Dorsolateral prefrontal cortex (tissue), 122 donors: ENCODE measurements at places on chromosomes 1 and 21. TPM values are rescaled to one million over a fixed set of nuclear protein-coding genes. Genes with fewer than 3 reads are reported as not detected.

DNA sequence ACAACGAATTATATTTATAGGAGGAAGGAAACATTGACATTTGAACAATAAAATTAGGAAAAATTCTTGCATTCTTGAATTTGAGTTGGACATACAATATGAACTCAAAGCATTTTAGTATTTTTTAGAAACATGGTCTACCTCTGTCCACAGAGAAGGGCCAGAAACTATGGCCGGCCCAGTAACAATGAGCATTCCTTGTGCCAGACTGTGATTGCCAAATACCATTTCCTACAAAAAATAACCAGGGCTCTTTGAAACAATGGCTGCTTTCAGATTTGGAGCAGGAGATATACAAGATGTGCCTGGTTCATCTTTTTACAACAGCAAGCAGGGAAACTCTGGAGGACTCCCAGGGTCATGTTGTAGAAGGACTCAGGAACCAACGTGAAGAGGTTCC lies 38.4 kb downstream of the NOS1AP start:
- DNase-seq = no peak

DNA sequence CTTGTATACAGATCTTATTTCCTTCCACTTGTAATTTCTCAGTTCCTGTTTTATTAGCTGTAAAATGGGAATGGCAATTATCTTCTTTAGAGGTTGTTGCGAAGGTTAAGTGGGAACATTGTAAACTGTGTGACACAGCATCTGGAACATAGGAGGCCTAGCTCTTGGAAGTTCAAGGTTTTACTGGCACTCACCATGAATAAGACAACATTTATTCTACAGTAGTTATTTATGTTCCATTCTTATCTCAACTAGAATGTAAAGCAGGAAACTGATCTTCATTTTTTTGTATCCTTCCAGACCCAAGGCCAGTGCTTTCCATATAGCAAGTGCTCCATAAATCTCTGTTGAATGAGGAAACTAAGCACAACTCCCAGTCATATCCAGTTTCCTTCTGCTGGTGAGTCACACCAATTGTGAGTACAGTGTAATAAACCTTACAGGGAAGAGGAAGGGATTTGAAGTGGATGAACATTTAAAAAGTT lies 1.4 kb downstream of the BCL10 start:
- no peak for DNase-seq

DNA sequence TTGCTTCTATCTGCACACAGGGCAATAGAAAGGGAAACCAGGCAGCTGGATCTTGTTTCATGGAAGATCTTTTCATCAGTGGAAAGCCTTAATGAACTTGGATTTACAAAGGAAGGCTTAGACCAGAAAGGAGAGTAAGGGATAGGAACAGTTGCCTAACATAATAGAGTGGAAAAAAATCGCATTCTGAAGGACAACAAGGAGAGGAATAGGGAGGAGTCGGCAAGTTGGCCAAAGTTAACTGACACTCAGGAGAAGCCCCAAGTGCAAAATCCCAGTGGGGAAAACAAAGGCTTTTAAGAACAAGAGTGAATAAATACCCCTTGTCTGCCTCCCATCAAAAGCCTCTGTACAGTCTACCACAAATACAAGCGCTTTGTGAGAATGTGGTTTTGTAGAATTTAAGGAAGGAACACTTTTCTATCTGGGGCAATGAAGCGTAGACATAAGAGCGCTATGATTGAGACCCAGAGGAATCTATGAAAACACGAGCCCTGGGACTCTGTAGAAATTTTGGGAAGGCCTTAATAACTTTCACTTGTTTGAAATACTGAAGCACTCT lies 74.1 kb downstream of the ZNF648 start:
- no peak for DNase-seq

- DNase-seq = no peak
These were observed 83.9 kb downstream of the PCBP3 start for GRCh38 chr21:45727390-45727789.

DNA sequence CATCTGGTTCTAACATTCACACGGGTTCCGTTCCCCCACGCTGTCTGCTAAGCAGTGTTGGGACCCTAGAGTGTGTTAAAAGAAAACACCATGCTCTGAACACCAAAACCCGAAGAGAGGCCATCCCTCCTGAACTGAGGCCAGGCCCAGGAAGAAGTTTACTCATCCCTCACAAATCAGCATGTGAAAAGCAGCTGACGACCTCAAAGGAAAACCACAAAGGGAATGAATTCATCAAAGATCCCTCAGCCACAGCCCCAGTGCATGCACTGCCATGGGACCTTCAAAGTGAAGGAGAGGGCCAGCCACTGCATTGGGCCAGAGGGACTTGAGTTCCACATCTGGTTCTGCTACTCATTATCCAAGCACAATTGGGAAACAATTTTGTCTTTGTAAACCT lies 7.0 kb upstream of the PSEN2 start:
- no peak for DNase-seq

DNA sequence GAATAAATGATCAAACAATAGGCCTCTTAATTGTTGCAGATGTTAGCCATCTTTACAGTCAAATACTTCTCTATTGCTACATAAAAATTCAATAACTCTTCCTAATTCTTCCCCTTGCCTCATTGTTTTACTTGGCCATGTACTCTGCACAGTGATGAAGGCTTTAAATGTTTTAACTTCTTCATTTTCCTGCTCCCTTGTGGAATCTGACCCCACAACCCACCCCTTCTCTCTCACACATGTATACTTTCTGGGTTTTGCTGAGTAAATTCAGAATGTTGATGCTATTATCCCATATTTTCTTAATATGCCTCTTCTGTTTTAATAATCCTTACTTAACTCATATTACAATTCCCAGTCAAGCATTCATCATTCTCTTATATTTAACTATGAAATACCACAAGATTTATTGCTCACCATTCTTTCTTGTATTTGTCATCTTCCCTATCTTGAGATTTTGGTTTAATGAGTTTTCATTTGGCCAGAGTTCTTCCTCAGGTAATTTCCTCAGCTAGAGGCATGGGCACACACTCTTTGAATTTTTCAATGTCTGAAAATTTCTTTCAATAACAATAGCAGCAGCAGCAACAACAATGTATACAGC lies 327.8 kb upstream of the USP24 start:
- no peak for DNase-seq

- no peak for DNase-seq
These were observed 307.2 kb upstream of the CAMK1G start for GRCh38 chr1:209276321-209276720.

GRCh38 chr1:169572187-169572586 lies 14.1 kb downstream of the F5 start:
- DNase-seq = no peak

GRCh38 chr1:27192039-27192529 lies 37.2 kb upstream of the SLC9A1 start:
- DNase-seq = no peak

DNA sequence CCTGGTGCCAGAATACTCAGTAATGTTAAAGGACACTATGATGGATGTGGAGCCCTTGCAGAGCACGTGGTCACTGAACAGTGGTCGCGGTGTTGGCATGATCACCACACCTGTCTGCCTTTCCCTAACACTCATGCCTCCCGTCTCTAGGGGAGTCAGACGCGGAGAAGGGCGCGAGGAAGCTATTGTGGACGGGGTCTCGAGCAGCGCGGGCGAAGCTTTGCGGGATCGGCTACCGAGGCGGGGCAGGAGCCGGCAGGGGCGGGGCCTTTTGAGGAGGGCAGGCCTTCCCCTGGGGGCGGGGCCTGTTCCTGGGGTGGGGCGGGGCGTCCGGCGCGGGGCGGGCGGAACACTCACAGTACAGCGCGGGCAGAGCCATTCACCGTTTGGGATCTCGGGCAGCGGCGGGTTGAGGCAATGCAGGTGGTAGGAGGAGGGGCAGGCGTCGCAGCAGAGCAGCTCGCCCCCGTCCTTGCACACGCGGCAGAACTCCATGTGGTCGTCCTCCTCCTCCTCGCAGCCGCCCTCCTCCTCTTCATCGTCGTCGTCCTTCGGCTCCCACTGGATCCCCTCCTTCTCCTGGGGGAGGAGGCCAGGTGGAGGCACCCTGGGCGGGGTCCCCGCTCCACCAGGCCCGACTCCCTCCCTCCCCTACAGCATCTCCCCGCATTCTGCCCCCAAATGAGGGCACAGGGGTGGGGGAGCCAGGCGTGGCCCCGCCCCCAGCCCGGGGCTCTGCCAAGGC lies 31.5 kb downstream of the CHD5 start:
- DNase-seq = peak; percentile 78

- DNase-seq = no peak
These were observed 8.7 kb upstream of the ZNF362 start for GRCh38 chr1:33247545-33247944.

- no peak for DNase-seq
These were observed 33.5 kb upstream of the DPT start for GRCh38 chr1:168762473-168762872.

- DNase-seq = no peak
These were observed 27.4 kb downstream of the MRPS6 start for GRCh38 chr21:34100790-34101189.

Gene PLXNA2
- total RNA-seq = 79.3 TPM

Gene CFAP141
- total RNA-seq = not detected

Gene TTC3
- total RNA-seq = 299 TPM

Gene C4BPA
- total RNA-seq = not detected

Gene KLHDC7A
- 0.66 TPM for total RNA-seq

Gene DCST1
- total RNA-seq = not detected

Gene RSPH1
- 9.0 TPM for total RNA-seq
